Activated naive CD4-positive, alpha-beta T cell treated with anti-CD3 and anti-CD28 coated beads, Interleukin-2, amount 50 U/mL, for 16 hours (primary cell): ENCODE measurements at places on chromosomes 6 and 20.

DNA sequence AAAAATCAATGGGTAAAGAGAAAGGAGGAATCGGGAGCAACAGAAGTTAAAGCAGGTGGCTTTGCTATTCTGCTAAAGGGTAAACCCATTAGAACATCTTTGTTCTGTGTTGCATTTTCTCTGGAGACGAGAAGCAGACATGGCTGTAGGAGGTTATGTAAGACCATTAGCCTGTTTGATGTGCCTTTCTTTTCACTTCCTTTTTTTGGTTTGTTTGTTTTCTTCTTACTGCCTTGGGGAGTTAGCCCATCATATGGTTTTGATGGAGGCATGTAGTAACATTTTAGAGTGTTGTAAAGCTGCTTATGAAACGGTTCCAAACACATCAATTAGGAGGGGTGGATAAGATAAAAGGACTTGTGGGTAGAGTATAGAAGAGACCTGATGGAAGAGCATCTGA, 131.0 kb downstream of the DOK5 start:
- DNase-seq = no peak

GRCh38 chr6:46736906-46737305, 1.7 kb upstream of the PLA2G7 start:
- no peak for DNase-seq

- DNase-seq = no peak
Observed at GRCh38 chr6:11810039-11810541, 31.5 kb upstream of the ADTRP start.

DNA sequence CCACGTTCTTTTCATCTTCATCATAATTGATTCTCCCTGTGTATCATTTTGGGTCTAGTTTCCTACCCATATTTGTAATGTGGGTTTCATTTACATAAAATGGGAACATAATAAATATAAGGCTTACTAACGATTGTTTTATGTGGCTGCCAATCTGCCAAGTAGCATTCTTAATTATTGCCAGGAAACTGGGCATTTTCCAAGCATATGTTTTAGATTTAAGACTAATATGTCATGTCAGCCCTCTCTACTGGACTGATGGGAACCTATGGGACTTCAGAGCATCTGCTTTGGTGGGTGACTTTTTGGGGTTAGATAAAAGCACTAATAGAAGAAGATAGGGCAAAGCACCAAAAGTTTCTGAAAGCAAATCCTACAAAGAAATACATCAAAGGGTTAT, 157.5 kb downstream of the TBX18 start:
- DNase-seq = no peak

GRCh38 chr20:48631114-48632016, 196.4 kb downstream of the PREX1 start:
- no peak for DNase-seq

DNA sequence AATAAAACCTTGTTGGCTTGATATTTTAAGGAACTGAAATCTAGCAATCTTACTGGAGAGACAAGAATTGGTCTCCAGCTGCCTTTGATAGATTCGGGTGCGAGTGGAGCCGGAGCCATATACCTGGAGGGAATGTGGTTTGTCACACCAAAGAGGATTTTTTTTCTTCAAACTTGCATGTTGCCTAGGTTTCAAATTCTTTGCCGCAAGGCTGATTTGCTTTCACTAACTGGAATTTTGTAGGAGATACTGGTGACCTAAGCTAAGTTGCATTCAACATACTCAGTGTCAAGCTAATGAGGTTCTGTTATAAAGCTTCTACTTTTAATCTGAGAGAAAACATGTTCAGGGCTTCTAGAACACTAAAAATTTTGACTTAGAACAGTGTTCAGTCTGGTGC, 39.7 kb upstream of the ASIP start:
- DNase-seq = no peak

GRCh38 chr20:45343532-45344167, 4.6 kb downstream of the SDC4 start:
- DNase-seq = no peak

DNA sequence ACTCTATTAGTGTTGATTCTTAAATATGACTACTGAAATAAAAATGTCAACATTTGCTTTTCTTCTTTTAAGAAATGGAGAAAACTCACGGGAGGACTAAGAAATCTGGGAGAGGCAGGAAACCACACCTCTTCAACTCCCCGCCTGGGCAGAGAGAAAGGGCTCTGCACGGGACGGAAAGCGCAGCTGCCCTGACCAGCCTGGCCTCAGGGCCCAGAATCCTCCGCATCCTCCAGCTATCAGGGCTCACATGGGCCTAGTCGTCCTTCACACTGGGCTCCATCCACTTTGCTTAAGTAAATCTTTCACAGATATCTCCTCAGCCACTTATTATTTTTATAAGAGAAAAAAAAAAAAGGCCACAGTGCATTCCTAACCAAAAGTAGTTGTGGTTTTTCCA, 215.1 kb downstream of the TBXT start:
- no peak for DNase-seq

DNA sequence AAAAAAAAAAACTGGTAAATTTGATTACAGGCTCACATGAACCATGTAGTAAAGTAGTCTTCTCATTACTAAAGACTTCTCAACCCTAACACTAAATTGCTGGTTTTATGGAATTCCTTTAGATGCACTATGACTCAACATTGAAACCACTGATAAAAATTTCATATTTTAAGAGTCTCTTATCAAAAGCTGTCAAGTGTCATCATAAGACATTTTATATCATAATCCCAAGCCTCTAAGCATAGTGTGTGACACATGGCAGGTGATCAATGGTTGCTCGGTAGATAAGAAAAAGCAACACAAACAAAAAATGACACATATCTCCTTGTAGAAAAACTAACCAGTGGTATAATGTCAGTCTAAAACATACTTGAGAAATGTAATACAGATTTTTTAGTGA, 258.4 kb downstream of the RNGTT start:
- DNase-seq = no peak

DNA sequence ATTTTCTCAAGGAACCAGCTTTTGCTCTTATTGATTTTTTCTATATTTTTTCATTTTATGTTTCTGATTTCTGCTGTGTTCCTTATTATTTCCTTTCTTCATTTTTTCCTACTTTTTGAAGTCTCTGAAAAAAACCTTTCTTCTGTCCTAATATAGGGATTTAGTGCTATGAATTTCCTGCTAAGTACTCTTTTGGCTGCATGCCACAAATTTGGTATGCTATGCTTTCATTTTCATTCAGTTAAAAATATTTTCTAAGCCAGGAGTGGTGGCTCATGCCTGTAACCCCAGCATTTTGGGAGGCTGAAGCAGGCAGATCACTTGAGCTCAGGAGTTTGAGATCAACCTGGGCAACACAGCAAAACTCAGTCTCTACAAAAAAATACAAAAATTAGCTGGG, 30.6 kb downstream of the SIRPD start:
- no peak for DNase-seq

DNA sequence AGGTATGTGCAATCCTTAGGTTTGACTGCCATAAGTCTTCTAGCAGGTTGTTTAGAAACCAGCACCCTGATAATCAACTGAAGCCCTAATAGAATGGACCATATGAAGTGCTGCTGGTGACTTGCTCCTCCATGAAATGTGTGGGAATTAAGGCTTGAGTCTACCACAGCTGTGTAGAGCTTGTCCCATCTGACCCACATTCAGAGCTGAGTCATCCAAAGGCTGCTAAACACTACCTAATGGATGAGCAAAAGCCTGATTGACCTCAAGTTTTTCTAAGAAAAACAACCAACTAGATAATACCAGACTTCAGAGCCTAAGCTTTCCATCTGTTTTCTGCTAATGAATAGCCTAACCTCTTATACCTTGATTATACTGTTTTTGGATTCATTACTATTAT, 120.3 kb upstream of the MOCS1 start:
- no peak for DNase-seq

DNA sequence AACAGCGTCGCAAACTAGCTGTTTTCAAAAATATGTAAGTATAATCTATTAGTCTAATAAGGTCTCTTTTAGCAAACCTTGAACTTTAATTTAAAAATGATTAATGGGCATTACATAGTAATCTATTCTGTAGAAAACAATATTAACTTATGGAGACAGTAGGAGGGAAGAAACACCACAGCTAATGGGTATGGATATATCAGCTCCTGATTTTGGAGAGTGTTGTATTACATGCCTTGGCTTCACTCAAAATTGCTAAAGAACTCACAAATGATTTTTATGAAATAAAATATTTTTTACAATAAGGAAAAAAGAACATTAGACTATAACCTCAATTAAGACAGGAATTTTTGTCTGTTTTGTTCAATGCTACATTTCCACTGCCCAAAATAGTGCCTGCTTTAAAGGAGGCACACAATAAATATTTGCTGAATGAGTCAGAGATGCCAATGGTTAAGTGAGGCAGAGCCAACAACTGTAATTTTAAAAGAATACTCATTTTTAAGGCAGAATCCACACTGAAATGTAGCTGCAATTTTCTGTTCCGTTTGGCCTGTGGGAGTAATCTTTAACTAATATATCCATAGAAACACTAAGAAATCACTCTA, 15.7 kb downstream of the ATG5 start:
- no peak for DNase-seq

DNA sequence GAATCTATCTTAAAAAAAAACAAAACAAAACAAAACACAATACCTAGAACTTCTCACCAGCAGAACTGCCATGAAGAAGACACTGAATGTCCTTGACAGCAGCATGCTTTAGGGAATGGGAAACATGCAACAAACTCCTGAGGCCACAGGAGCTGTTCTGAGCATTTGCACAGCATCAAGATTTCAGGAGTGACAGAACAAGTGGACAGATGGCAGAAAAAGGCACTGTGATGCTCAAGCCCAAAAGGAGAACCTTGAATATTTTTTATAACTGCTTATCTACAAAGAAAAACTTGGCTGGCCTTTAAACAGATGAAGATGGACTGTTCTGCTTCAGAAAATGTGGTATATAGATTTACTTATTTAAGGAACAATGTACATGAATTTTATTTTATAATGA, 158.9 kb downstream of the RALGAPA2 start:
- no peak for DNase-seq

DNA sequence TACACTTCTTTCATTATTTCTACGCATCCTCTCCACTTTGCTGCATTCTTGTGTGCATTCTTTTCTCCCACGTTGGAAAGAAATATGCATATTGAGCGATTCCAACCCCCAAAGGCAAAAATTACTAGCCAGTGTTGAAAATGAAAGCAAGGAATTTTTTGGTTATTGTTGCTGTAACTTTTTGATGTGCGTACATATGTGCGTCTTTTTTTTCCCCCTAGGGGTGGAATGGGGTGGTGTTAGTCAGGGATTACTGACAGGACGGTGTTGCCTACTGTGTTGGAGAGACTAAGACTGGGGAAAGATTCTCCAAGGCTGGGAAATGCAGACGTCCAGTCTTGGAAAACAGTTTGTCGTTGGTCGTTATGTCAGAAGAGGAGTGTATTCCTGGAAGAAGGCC, 44.2 kb upstream of the ESR1 start:
- DNase-seq = no peak

DNA sequence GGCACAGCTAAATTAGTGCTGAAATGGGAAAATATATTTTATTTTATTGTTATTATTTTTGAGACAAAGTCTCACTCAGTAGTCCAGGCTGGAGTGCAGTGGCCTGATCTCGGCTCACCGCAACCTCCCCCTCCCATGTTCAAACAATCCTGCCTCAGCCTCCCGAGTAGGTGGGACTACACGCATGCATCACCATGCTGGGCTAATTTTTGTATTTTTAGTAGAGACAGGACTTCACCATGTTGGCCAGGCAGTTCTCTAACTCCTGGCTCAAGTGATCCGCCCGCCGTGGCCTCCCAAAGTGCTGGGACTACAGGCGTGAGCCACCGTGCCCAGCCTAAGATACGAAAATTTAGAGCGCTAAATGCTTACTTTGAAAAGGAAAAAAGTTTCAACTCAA, 4.8 kb downstream of the RAB23 start:
- DNase-seq = no peak

- DNase-seq = no peak
Observed at GRCh38 chr20:45323731-45324130, 15.6 kb upstream of the MATN4 start.

DNA sequence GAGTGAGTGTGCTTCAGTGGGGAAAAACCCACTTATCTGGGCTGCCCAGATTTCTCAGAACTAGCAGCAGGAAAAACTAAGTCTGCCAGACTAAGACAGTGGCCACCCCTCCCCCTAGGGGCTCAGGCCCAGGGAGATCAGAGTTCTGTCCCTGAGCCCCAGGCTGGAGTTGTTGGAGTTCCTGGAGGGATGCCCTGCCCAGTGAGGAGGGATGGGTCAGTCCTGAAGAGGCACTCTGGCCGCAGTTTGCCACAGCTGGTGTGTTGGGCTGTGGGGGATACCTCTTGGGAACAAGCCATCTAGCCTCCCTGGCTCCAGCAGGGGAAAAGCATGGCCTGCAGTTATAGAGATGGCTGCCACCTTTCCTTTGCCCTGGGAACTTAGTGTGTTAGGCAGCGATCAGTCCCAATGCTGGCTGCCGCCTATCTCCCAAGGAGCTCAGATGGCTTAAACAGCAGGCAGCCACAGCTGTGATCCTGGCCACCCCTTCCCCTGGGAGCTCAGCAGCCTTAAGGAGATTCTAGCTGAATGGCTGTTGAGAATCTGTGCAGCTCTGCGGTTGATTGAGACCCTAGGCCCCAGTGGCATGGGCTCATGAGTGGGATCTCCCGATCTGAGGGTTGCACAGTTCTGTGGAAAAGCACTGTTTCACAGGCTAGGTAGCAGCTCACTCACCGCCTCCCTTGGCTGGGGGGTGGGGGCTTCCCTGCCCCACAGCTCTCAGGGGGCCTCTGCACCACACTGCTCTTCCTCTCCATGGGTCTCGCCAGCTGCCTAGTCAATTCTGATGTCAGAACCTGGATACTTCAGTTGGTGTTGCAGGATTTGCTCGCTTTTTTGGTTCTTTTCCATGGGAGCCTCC, 13.2 kb downstream of the SIRPG start:
- DNase-seq = no peak

DNA sequence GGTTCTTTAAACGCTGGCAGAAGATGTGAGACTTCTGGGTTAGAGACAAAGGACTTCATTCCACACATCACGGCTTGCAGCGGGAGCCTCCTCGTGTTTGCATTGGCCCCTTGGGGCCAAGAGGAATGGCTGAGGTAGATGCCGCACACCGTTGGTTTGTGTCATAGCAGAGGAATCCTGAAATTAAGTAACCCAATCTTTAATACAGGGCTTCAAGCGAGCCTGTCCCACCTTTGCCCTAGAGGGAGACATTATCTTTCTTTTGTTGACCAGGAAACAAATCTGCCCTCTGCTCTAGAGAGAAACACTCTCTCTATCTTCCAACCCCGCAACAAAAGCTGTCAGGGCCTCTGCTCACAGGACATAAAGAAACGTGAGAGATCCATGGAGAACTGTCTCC, 277.5 kb upstream of the ZFP64 start:
- DNase-seq = no peak
